ENCODE measurements at places on chromosomes 7 and 10.

DNA sequence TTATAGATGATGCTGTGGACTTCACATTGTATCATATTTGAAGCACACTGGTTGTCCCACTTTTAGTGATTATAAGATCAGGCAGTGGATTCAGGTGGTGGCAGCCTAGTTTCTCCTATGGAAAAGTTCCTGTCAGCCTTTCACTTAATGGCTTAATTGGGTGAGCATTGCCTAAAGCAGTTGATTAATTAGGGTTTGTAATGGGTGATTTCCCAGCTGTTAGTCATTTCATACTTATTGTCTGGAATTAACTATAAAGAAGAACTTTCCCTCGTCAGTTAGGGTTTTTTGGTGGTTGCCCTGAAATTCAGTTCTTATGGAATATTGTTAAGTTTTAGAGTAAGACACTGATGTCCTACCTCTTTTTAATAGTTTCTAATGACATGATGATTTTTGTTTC, 78.8 kb downstream of the SLC25A40 start:
- no peak for DNase-seq

- DNase-seq: no peak
These were observed 127.7 kb upstream of the NOBOX start for GRCh38 chr7:144531181-144531580.

GRCh38 chr10:75859141-75859540, 427.7 kb downstream of the LRMDA start:
- DNase-seq: no peak

GRCh38 chr7:144470078-144470477, 66.6 kb upstream of the NOBOX start:
- no peak for DNase-seq

DNA sequence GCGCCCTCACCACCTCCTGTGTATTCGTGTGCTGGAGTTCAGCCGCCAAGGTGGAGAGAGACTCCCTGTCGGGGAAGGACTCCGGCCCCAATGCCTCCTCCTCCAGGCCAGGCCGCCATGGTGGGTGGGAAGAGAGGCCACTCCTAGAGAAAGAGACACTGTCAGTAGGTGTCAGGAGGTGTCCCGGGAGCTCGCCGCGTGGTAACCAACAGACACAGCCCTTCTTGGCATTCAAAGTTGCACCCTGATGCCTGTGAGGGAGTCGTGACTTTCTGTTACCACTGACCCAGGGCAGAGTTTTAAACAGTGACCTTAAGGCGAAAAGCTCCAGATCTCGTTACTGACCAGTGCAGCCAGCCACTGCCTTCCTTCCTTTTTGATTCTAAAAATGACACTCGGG, 155.2 kb downstream of the CUX1 start:
- no peak for DNase-seq

DNA sequence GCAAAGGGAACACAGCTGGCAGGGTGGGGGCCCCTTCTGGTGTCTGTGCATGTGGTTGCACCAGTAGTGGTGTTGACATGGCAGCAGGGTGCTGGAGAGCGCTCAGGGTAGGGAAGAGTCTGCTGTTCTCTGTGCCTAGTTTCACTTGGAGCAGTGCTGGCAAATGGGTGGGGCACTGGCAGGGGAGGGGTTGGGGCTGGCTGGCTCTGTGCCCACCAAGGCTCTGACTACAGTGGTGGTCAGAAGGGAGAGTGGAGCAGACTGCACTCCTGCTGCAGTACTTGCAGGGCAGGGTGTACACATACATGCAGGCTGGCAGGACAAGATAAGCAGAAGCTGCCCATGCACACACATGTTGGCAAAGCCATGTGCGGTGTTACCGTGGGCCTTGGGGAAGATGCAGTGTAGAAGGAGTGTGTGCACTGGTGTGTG, 18.2 kb downstream of the FAM25A start:
- DNase-seq: no peak

- DNase-seq: no peak
These were observed 333.9 kb downstream of the DNAJB6 start for GRCh38 chr7:157670490-157671357.

DNA sequence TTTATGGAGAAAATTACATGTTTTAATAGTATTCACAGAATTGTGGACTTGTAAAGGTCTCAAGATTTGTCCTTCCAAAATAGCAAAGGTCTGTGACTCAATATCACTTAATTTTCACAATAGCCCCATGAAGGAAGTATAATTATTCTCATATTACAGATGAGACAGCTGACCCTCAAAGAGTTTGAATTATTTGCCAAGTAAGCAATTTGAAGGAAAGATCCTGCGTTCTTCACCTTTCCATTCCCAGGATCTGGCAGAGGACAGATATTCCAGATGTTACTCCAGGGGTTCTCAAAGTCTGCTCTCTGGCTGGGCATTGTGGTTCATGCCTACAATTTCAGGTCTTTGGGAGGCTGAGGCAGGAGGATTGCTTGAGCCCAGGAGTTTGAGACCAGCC, 559.4 kb upstream of the AUTS2 start:
- no peak for DNase-seq

DNA sequence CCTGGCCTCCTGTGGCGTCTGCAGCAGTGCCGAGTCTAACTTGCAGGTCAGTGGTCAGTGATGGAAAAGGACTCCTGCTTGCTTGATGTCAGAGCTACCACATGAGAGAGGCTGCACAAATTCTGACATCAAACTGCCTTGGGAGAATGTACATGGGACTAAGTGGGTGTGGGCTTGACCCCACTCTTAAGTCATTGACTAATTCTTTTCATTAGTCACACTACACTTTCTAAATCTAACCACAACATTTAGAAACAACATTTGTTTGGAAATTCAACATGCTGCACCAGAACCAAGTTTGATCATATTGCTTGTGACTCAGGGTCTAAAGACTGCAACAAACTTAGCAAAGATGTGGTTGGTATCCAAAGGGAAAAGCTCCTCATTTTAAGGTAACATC, 24.4 kb upstream of the CDC14C start:
- no peak for DNase-seq

DNA sequence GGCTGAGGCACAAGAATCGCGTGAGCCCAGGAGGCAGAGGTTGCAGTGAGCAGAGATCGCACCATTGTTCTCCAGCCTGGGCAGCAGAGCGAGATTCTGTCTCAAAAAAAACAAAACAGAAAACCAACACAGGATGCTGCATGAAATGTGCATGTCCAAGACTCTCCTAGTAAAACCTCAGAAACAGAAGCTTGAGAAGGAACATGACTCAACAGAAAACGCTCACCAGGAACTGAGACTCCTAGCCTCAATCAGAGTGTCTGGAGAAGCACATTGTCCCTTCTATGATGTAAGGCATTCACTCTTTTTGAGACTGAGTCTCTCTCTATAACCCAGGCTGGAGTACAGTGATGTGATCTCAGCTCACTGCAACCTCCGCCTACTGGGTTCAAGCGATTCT, 168.3 kb downstream of the MYOF start:
- DNase-seq: no peak

GRCh38 chr10:89119651-89120050, 87.5 kb downstream of the CH25H start:
- DNase-seq: no peak

GRCh38 chr10:17588420-17588819, 28.8 kb downstream of the HACD1 start:
- DNase-seq: no peak

- no peak for DNase-seq
These were observed 22.8 kb downstream of the PWWP2B start for GRCh38 chr10:132419538-132420468.

DNA sequence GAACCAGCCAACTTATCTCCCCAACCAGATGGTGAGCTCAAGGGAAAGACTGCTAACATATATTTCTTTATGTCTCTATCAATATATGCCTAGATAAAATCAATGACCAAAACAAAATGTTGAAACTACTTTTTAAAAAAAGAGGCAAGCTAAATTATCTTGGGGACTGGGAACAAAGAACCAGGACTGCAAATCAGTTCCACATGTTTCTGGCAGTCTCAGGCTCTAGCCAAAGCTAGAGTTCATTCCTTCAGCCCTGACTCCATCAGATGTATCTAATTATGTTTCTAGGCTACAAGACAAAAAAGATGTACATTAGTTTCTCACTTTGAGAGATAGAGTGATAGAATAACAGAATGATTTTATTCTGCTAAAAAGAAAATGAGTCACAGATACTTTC, 1290.3 kb upstream of the SORCS1 start:
- no peak for DNase-seq

- no peak for DNase-seq
These were observed 81.5 kb upstream of the LRRTM3 start for GRCh38 chr10:66844176-66844942.

GRCh38 chr7:90236721-90237289, 8.2 kb upstream of the CFAP69 start:
- no peak for DNase-seq

DNA sequence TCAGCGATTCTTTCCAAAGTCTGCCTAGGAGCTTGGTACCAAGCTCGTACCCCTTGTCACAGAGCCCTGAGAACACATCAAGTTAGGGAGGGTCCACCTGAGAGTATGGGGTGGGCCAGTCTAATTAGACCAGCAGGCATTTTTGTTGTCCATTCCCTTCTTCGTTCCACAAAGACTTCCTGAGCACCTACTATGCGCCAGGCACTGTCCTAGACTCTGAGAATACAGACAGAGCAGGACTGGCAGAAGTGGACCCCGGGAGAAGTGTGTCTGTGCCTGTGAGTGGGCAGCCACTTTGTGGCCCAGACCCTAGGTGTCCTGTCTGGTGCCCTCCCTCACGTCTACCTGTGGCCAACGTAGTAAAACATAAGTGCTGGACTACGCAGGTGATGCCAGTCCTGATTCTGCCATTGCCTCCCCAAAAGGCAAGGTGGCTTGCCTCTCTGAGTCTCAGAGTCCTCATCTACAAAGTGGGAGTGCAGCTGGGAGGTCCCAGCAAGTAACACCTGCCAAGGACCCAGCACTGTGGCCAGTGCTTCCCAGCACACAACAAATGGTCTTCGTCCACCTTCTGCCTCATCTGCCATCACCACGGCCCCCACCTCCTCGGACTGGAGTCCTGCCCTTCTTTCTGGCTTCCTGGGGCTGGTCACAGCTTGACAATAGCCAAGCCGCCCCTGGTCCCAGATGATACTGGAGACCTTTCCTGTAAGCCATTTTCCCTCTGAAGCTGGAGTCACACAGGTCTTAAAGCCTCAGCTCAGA, 54.3 kb upstream of the DUSP5 start:
- no peak for DNase-seq

DNA sequence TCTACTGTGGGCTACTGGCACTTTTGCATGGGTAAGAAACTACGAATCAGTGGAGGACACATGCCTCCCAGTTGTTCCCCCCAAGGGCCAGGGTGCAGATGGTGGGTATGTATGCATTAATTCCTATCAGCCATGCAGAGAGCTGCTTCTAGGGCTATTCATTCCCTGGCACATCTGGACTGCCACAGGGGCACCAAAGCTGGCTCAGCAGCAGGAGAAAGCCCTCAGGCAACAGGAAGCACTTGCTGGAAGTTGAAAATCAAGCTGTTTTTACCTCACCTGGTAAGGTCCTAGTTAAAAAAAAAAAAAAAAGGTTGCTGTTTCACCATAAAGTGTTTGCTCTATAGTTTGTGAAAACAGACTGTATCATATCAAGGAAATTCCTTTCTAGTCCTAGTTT, 1342.6 kb downstream of the REEP3 start:
- no peak for DNase-seq

- no peak for DNase-seq
These were observed 157.0 kb upstream of the MKLN1 start for GRCh38 chr7:131170440-131171271.

- no peak for DNase-seq
These were observed 20.8 kb upstream of the FAM170B start for GRCh38 chr10:49154641-49155040.

GRCh38 chr10:112461029-112461887, 14.2 kb downstream of the VTI1A start:
- DNase-seq: no peak

- DNase-seq: no peak
These were observed 82.7 kb upstream of the KMT2E start for GRCh38 chr7:104931181-104931781.

- DNase-seq: no peak
These were observed 232.0 kb downstream of the SDK1 start for GRCh38 chr7:3533040-3533439.

- DNase-seq: no peak
These were observed 175.1 kb upstream of the HDAC9 start for GRCh38 chr7:18320422-18320821.

GRCh38 chr10:116216676-116217075, 56.3 kb downstream of the GFRA1 start:
- no peak for DNase-seq
